ENCODE measurements at places on chromosomes 12 and 14.

DNA sequence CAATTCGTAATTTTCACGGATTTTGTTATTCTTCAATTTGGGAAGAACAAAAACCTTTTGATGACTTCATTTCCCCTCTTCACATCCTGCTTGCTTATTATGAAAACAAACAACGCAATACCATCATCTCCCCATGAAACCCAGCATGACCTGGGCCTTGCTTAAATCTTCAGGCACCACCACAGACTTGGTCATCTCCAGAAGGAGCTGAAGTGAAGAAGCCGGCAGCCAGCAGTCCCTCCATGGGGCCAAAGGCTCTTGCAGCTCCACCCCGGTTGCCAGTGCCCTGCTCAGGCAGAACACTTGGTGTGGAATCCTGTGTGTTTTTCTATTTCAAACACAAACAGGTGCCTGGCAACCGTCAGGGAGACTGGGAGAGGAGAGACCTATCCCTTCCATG, 982.9 kb upstream of the TMEM132C start:
- DNase-seq: no peak

- no peak for DNase-seq
Observed at GRCh38 chr14:96764012-96764411, 33.2 kb upstream of the VRK1 start.

DNA sequence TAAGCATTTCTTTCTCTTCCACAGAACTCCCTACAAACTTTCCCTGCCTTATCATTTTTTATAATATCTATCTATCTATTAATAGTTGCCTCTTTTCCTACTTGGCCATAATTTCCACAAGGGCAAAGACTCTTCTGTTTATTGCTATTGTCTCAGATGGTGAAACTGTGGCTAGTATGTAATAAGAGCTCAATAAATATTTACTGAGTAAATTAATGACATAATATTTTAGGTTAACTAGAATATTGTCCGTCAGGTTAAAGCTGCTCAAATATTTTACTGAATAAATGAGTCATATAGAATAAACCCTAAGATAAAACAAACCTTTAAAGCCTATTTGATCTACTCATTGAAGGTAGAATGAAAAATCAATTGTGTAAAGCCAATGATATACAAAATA, 240.5 kb downstream of the PPFIA2 start:
- DNase-seq: no peak

DNA sequence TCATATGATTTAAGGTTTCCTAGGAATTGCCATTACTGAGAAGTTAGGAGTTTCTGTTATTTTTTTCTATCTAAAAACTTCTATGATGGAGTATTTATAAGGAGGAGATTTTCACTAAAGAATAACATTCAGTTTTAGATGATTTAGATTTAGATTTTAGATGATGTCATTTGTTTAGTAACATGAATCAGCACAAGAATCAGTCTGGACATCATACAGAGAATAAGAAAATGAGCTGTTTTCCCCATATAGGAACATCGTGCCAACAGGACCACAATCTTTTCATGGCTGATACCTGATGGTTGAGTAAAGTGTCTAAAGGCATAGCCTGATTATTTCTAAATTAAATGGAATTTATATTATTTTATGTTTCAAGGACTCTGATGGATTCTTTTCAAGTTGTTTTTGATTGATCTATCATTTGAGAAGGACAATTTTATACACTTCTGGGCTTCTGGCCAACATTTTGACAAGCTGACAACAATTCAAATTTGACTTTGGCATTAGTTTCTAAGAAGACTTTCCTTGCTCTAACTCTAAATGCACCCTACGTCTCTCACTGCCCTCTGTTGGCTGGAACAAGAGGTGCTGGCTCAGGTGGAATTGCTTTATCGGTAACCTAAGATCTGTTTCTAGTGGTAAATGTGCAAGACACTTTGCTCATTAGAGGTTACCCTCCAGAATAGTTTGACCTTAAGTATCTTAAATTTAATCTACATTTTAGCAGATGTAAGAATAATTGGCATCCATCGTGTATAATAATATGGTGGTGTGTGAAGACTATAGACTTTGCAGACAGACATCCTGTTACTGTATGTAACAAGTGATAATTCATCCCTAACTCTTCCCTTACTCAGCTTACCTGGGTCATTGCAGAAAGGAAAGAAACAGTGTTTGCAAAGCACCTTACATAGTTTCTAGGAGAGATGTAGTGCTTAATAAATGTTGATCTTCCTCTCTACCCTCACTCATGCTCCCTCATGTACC, 42.8 kb upstream of the CPSF6 start:
- peak; percentile 34 for DNase-seq

DNA sequence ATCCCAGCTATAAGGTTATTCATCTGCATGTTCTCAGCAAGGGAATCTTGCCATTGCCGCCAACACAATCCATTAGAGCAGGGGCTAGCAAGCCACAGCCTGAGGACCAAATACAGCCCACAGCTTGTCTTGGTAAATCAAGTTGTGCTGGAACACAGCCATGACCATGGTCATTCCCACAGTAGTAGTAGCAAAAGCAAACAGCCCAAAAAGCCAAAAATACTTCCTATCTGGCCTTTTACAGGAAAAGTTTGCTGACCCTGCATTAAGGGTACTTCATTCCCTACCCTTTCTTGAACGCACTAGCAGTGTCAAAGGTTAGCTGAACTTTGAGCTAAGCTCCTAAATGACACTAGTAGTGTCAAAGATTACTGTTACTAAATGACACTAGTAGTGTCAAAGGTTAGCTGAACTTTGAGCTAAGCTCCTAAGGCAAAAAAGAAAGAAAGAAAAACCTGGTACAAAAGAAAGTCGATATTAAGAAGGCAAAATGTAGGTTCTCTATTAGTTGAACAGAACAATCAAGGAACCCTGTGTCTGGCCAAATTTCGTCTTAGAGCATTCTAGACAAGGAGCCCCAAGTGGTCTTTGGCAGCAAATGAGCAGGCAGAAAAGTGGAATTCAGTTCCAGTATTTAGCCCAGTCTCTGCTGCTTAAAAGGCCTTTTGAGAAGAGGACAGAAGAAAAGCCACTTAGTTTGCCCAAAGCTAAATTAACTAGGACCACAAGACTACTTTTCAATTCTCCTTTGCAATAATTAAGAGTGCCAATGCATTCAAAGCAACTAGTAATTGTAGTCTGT, 67.7 kb downstream of the NT5DC3 start:
- DNase-seq: no peak

DNA sequence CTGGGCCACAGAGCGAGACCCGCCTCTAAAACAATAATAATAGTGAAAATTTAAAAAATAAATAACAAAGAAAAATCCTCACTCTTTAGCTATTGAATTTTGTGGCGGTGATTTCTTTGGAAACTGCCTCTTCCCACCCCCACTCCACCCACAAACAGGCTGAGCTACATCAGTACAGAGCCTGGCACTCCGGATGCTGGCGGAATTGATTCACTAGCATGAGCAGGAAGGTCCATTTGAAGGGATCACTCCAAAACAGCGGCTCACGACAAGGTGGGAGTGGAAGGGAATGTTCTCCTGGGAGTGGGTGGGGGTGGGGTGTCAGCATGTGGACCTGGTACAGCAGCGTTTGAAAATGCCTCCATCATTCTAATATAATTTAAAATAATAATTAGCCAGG, 26.1 kb downstream of the CCDC177 start:
- no peak for DNase-seq
